Activated T-helper 1 cell treated with Interleukin-2 at 50 U/mL for 16 hours (primary cell): ENCODE measurements at places on chromosomes 16 and 17.

GRCh38 chr16:728131-728889 lies 1.4 kb downstream of the HAGHL start:
- DNase-seq = peak; percentile 47

DNA sequence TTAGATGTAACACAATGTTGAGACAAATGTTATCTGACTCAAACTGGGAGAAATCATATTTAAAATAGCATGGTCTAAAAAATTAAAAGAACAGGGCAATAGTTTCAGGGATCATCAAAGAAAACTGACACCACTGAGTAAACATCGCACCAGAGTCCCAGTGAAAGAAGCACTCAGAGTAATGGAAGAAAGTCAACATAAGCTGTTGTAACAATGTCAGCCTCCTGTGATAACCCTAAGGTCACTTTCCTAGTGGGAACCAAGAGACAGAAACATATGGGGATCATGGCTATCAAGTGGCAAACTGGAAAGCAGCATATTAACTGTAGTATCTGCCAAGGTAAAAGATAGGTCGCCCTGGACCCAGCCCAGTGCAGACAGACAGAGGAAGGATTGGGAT lies 160.8 kb downstream of the CA10 start:
- no peak for DNase-seq

- DNase-seq = no peak
Measured at GRCh38 chr16:15489016-15489415, 54.6 kb downstream of the BMERB1 start.

DNA sequence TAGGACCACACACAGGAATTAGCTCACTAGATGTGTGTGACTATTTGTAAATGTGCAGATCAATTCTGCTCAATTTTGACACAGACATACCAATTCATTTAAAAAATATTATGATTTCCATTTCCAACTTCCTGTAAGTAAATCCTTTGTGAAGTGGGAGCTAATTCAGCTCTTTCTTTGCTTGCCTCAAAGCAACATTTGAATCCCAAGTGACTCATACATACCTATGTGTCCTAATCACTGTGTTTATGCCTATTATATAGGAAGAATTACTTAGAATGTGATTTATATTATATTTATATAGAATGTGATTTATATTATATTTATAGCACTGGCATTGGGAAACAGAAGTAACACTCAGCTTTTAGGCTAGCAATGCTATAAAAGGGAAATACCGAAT lies 195.9 kb upstream of the C17orf78 start:
- DNase-seq = no peak

GRCh38 chr17:66676421-66676820 lies 158.5 kb upstream of the CACNG5 start:
- no peak for DNase-seq

- no peak for DNase-seq
Measured at GRCh38 chr17:61689610-61690180, 98.7 kb upstream of the NACA2 start.

DNA sequence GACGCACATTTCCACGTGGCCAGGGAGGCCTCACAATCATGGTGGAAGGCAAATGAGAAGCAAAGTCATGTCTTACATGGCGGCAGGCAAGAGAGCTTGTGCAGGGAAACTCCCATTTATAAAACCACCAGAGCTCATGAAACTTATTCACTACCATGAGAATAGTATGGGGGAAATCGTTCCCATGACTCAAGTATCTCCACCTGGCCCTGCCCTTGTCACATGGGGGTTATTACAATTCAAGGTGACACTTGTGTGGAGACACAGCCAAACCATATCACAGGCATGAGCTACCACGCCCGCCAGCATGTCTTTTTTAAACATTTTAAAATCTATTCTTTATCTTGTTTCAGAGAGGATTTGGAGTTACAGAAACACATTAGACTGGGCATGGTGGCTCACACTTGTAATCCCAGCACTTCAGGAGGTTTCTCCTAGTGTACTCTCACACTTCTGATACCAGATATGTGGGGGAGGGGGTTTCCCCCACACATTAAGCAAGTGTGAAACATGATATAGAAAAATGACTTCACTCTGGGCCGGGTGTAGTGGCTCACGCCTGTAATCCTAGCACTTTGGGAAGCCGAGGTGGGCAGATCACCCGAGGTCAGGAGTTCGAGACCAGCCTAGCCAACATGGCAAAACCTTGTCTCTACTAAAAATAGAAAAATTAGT lies 5.6 kb upstream of the ATMIN start:
- DNase-seq = no peak

DNA sequence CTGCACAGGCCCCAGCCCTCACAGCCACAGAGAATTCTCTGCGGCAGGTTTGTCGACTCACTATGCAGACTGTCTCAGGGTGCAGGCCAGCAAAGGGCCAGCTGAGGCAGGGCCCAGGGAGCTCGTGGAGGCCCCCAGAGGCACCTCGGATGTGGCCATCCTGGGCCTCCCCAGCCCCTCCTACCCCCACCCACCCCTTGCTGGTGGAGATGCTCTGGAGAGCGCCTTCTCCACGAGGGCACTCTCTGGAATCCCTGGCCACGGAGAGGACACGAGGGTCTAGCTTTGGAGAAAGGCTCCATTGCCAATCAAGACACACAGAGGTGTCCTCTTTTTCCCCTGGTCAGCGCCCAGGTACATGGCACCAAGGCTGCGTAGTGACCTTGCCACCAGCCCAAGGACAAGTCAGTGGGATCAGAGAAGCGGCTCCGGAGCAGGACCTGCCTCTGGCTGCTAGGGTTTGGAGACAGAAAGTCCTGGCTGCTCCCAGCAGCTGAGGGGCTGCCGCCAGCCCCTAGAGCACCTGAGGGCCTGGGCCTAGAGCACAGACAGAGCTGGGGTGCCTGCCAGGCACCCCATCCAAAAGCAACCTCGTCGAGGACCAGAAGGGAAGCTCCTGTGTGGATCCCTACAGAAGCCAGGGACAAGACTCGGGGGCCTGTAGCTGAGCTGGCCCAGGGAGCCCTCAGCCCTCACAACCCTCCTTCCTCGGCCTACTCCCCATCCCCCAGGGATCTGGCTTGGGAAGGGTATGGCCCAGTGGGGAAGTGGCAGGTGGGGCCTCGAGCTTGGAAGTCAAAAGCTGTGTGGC lies 18.7 kb downstream of the ARL2BP start:
- no peak for DNase-seq

GRCh38 chr16:66491716-66492064 lies 58.2 kb downstream of the TK2 start:
- DNase-seq = no peak

DNA sequence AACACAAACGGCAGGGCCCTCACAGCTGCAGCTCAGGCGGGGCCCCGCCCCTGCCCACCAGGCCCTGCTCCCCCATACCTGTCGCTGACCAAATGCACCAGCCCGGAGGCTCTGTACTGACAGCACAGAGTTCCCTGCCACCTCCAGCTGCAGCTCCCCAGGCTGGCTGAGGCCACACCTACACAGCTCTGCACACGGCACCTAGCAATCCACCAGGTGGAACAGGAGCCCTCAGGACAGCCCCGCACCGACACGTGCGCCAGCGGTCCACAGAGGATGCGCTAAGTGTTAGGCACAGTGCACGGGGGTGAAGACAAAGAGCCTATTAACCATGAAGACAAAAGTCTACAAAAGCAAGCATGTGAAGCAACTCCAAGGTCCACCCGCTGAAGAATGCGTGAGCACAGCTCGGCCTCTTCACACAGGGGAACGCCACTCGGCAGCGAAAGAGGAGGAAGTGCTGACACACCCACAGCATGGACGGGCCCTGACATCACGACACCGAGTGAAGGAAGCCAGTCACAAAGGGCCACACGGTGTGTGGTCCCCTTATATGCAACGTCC lies 5.4 kb downstream of the ZCCHC14 start:
- DNase-seq = no peak

DNA sequence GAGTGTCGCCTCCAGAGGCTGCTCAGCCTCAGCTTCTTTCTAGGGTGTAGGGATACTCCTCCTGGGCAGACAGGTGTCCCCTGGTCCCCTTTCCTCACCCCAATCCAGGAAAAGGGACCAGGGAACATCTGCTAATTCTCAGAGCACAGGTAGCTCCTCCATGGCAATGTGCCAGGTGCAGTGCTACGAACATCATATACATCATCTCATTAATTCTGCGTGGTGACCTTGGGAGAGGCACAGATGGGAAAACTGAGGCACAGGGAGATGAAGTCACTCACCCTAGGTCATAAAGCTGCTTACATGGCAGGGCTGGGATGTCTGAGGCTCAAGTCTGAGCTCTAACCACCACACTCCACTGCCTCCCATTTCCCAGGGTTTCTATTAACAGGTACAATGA lies 11.7 kb downstream of the HDAC5 start:
- DNase-seq = no peak

DNA sequence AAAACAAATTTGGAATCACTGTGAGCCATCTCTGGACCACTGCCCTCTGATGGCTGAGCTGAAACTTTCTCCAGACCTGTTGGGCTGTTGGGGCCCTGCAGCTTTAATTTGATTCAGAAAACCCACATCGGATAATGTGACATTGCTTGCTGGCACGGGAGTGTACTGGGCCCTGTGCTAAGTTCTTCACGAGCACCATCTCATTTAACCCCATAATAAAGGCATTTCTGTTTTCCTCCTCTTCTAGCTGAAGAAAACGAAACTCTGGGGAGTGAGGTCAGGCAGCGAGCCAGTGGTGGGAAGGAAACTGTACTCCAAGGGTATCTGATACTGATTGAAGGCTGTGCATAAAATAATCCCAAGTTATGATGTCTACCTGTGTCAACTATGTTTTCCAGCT lies 34.5 kb upstream of the TNRC6A start:
- DNase-seq = no peak

GRCh38 chr16:17365591-17366298 lies 105.0 kb downstream of the XYLT1 start:
- no peak for DNase-seq

- no peak for DNase-seq
Measured at GRCh38 chr16:10641953-10642949, 52.5 kb downstream of the TEKT5 start.

GRCh38 chr16:13503960-13504635 lies 415.9 kb upstream of the ERCC4 start:
- DNase-seq = no peak

DNA sequence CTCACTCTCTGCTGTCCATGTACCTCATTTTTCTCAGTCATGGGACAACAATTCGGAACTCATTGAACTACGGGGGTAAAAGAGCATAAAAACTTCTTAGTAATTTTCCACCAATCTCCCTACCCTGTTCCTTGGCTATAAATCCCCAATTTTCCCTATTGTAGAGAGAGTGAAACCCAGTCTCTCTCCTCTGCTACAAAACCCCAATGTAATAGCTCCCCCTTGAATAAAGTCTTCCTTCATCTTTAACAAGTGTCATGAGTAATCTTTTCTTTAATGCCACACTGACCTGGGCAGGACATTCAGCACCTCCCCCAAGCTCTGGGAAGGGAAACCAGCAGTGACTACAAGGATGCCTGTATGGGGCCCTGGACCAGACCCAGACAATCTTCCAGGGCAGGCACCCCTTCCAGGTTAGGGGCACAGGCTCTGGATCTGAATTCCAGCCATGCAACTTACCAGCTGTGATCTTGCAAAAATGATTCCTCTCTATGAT lies 10.2 kb upstream of the EIF1 start:
- no peak for DNase-seq
